Tibial nerve (tissue), 4 donors: ENCODE measurements at places on chromosomes 1 and 21. TPM values are rescaled to one million over a fixed set of nuclear protein-coding genes. Genes with fewer than 3 reads are reported as not detected.
A peak's percentile ranks its signal among the peaks of the same experiment; 100 is the strongest.

GRCh38 chr1:21335750-21336224 is 45.5 kb upstream of the ECE1 start:
- peaks cover 5% of the 10 kb centered on the region for H3K36me3 ChIP-seq
- no peak for DNase-seq
- peaks cover 86% of the 10 kb centered on the region for H3K4me1 ChIP-seq
- H3K27me3 ChIP-seq, result no peaks in the 10 kb centered on the region

DNA sequence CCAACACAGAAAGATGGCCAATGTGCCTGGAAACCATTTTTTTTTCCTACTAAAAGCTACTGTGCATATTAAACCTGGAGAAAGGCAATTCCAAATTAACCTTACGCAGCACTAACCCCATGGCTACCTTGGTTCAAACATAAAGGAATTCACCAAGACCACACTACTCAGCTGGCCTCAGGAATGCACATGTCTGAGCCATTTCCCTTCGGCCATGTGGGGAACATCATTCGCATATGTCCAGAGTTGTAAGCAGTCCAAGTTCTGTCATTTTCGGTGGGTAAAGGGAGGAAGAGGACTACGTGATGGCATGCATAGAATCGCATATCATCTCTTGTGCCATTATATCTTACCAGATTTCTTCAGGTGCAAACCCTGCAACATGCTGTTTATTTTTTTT is 175.4 kb downstream of the NTMT2 start:
- H3K4me1 ChIP-seq, result no peaks in the 10 kb centered on the region
- H3K27me3 ChIP-seq, result no peaks in the 10 kb centered on the region
- H3K36me3 ChIP-seq, result no peaks in the 10 kb centered on the region
- H3K4me3 ChIP-seq, result no peak overlapping the region

DNA sequence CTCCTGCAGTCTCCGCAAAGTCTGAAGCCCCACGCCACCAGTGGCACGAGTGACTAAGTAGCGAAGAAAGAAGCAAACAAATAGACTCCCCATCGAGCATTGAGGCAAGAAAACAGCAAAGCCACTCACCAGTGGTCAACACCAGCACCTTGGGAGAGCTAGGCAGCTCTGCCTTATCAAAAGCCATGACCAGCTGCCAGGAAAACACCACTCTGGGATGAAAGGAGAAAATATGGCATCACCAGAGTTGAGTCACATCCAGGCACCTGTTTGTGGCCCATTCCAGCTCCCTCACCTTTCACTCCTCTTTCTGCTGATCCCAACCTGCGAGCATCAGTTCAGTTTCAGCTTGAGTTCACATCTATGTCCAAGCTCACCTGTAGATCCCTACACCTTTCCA is 17.2 kb downstream of the PDZK1 start:
- H3K27ac ChIP-seq, result no peak overlapping the region
- H3K27me3 ChIP-seq, result no peaks in the 10 kb centered on the region
- H3K4me3 ChIP-seq, result no peak overlapping the region
- H3K4me1 ChIP-seq, result no peaks in the 10 kb centered on the region
- no peak for DNase-seq

DNA sequence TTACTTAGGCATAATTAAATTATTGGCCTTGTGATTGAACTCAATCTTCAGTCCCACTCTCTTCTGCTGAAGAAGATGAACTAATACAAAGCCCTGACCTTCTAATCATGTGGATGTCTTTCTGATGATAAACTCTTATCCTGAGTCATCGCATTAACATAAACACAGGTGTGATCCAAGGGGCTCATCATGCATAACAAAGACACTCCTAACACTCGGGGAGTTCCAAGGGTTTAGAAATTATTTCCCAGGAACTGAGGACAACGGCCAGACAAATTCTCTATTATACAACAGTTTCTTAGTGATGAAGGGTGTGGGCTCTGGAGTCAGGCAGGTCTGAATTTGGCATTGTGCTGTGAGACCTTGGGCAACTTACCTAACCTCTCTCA is 18.0 kb downstream of the DUSP10 start:
- H3K27me3 ChIP-seq, result no peaks in the 10 kb centered on the region
- H3K36me3 ChIP-seq, result no peaks in the 10 kb centered on the region
- no peak overlapping the region for H3K27ac ChIP-seq
- no peak overlapping the region for H3K4me3 ChIP-seq
- DNase-seq, result no peak
- H3K4me1 ChIP-seq, result no peaks in the 10 kb centered on the region

- DNase-seq, result no peak
- H3K27ac ChIP-seq, result no peak overlapping the region
- H3K36me3 ChIP-seq, result no peaks in the 10 kb centered on the region
- H3K4me3 ChIP-seq, result no peak overlapping the region
- no peaks in the 10 kb centered on the region for H3K27me3 ChIP-seq
- H3K4me1 ChIP-seq, result no peaks in the 10 kb centered on the region
Measured at GRCh38 chr1:5577255-5578040, 414.8 kb downstream of the NPHP4 start.

GRCh38 chr1:30990591-30990990 is 74.9 kb downstream of the PUM1 start:
- H3K27me3 ChIP-seq, result no peaks in the 10 kb centered on the region
- no peaks in the 10 kb centered on the region for H3K36me3 ChIP-seq
- DNase-seq, result no peak
- no peak overlapping the region for H3K4me3 ChIP-seq
- H3K4me1 ChIP-seq, result peaks cover 13% of the 10 kb centered on the region
- H3K27ac ChIP-seq, result no peak overlapping the region

The LRRC38 gene
- 0.39 TPM for total RNA-seq

- H3K4me3 ChIP-seq, result no peak overlapping the region
- H3K27me3 ChIP-seq, result no peaks in the 10 kb centered on the region
- H3K27ac ChIP-seq, result no peak overlapping the region
- no peak for DNase-seq
- H3K36me3 ChIP-seq, result no peaks in the 10 kb centered on the region
Measured at GRCh38 chr1:119219711-119220110, 79.3 kb upstream of the WARS2 start.

- DNase-seq, result no peak
- H3K27me3 ChIP-seq, result no peaks in the 10 kb centered on the region
- H3K4me3 ChIP-seq, result no peak overlapping the region
- H3K4me1 ChIP-seq, result peaks cover 4% of the 10 kb centered on the region
Measured at GRCh38 chr1:241844593-241844992, 3.4 kb upstream of the EXO1 start.

DNA sequence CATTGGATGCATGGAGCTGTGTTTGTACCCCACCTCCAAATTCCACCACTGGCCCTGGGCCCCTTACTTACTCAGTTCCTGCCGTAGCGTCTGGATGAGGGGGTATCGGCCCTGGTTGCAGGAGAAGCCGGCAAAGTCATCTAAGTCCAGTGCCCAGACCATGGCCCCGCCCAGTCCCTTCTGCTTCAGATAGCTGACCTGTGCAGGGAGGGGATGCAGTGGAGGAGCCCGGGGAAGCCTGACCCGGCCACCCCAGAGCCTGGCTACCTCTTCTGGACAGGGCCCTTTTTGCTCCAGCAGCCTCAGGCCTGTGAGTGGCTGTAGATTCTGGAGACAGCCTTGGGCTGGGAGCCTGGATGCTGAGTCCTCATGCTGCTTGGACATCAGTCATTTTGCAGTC is 11.8 kb downstream of the CHIT1 start:
- DNase-seq, result no peak
- no peak overlapping the region for H3K4me3 ChIP-seq
- no peak overlapping the region for H3K27ac ChIP-seq
- no peaks in the 10 kb centered on the region for H3K27me3 ChIP-seq

DNA sequence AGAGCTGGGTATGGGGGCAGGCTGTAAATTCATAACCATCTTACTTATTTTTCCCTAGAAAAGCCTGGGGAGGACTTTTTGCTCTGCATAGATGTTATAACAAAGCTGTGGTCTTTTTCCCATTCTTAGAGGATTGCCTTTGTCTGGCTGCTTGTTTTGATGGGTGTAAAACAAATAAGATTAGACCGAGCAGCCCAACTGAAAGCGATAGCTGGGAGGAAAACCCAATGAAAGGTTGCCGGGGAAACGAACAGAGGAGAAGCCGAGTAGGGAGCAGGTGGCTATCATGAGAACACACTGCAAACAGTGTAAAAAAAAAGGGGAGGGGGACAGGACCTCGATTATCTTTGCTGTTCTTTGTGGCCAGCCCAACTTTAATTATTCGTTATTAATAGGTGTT is 1.9 kb downstream of the ELAVL4 start:
- H3K4me1 ChIP-seq, result peaks cover 18% of the 10 kb centered on the region
- H3K27me3 ChIP-seq, result no peaks in the 10 kb centered on the region
- H3K27ac ChIP-seq, result no peak overlapping the region
- H3K36me3 ChIP-seq, result no peaks in the 10 kb centered on the region
- DNase-seq, result no peak

The CACNA1S gene
- not detected for total RNA-seq

The OR10Z1 gene
- not detected for total RNA-seq

- peaks cover 20% of the 10 kb centered on the region for H3K4me1 ChIP-seq
- H3K27ac ChIP-seq, result no peak overlapping the region
- no peaks in the 10 kb centered on the region for H3K27me3 ChIP-seq
Measured at GRCh38 chr1:230679192-230679591, 34.7 kb downstream of the AGT start.

The NTMT2 gene
- not detected for total RNA-seq

DNA sequence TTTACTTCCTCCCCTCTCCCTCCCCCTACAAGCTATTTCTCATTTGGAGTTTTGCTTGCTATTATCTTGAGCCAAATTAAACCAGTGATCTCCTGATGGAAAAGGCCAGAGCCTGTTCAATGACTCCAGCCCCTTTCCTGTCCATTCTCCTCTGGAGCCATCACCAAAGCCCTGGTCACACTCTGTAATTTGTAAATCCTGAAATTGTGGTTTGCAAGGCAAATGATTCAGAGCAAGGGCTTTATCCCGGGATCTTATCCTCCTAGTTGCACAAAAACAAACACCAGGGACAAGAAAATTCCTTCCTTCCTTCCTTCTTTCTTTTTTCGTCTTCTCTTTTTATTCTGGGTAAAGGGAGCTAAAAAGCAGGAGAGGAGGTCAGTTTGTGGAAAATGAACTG is 366.1 kb upstream of the ST6GALNAC5 start:
- H3K36me3 ChIP-seq, result no peaks in the 10 kb centered on the region
- H3K27ac ChIP-seq, result no peak overlapping the region
- H3K4me1 ChIP-seq, result no peaks in the 10 kb centered on the region
- no peak for DNase-seq
- no peak overlapping the region for H3K4me3 ChIP-seq
- H3K27me3 ChIP-seq, result no peaks in the 10 kb centered on the region

GRCh38 chr1:7727809-7728471 is 43.2 kb upstream of the VAMP3 start:
- peaks cover 4% of the 10 kb centered on the region for H3K4me1 ChIP-seq
- H3K4me3 ChIP-seq, result no peak overlapping the region
- DNase-seq, result no peak
- H3K27ac ChIP-seq, result no peak overlapping the region
- H3K27me3 ChIP-seq, result no peaks in the 10 kb centered on the region

GRCh38 chr1:20291645-20292084 is 990 bp downstream of the VWA5B1 start:
- no peaks in the 10 kb centered on the region for H3K27me3 ChIP-seq
- no peak overlapping the region for H3K27ac ChIP-seq
- H3K4me3 ChIP-seq, result no peak overlapping the region
- H3K4me1 ChIP-seq, result no peaks in the 10 kb centered on the region

The GOLT1A gene
- total RNA-seq, result not detected

GRCh38 chr1:70498666-70499065 is 87.6 kb downstream of the CTH start:
- H3K4me3 ChIP-seq, result no peak overlapping the region
- no peaks in the 10 kb centered on the region for H3K4me1 ChIP-seq
- H3K36me3 ChIP-seq, result no peaks in the 10 kb centered on the region

The CLCA4 gene
- not detected for total RNA-seq

The SERPINC1 gene
- total RNA-seq, result not detected

The RUNX3 gene
- 1.0 TPM for total RNA-seq

GRCh38 chr1:202205523-202206190 is 12.1 kb downstream of the LGR6 start:
- no peak overlapping the region for H3K27ac ChIP-seq
- no peaks in the 10 kb centered on the region for H3K36me3 ChIP-seq
- H3K27me3 ChIP-seq, result no peaks in the 10 kb centered on the region
- no peak overlapping the region for H3K4me3 ChIP-seq
- no peak for DNase-seq
- H3K4me1 ChIP-seq, result no peaks in the 10 kb centered on the region

DNA sequence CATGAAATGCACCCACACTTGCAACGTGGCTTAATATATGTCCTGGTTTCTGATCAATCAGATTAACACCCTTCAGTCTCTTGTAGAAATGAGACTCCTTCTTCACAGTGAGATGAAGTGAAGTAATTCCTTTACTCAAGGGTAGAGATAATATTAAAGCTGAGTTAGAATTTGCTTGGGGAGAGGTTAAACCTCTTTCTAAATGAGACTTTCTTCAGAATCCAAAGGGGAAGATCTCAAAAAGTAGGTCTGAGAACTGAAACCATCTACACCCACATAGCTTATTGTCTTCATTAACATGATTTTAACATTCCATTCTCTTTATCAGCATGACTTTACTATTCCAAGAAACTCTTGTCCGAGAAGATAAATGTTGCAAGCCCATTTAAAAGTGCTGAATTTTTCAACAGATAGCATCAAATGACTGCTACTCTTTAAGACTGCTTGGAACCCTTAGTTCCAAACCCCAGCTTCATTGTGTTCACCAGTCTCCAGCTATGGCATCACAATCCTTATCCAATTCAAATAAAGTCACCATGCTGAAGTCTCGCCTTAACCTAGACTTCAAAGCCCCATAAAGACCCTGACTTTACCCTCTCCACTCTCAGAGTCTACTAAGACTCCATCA is 19.2 kb upstream of the TRAF3IP3 start:
- no peaks in the 10 kb centered on the region for H3K27me3 ChIP-seq
- H3K4me1 ChIP-seq, result no peaks in the 10 kb centered on the region
- H3K36me3 ChIP-seq, result no peaks in the 10 kb centered on the region
- no peak overlapping the region for H3K27ac ChIP-seq

The C1QC gene
- 167 TPM for total RNA-seq

DNA sequence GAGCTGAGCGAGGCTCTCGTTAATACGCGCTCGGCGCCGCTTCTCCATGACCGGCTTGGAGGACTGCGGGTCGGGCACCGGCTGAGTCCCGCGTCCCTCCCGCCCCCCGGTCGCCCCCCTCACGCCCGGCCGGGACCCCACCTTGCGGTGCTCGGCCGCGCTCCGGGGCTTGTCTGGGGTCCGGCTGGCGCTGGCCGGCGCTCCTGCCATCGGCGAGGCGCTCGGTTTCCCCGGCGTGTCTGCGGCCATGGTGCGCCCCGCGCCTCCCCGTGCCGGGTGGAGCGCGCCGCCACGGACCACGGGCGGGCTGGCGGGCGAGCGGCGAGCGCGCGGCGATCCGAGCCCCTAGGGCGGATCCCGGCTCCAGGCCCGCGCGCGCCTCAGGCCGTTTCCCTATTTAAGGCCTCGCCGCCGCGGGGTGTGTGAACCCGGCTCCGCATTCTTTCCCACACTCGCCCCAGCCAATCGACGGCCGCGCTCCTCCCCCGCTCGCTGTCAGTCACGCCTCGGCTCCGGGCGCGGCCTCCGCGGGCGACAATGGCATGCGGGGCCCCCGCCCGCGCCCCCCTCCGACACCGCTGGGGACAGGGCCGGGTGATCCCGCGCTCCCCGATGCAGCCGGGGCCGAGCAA is at the start of gene HES4:
Gene HES4, minus strand, starts transcription at position 373 of the 632 bp plus-strand sequence. Its CDS starts 124 bp downstream, at position 249.
- DNase-seq, result peak; percentile 72
- H3K4me3 ChIP-seq, result peak within 1 kb of the TSS; percentile 70
- H3K27ac ChIP-seq, result peak within 1 kb of the TSS; percentile 98

The GRHL3 gene
- total RNA-seq, result not detected

The HRNR gene
- total RNA-seq, result not detected

The ADAMTS5 gene
- total RNA-seq, result 18.8 TPM

The HSF2BP gene
- 6.3 TPM for total RNA-seq

The B3GALT5 gene
- total RNA-seq, result not detected
